ENCODE measurements at places on chromosomes 7 and 10. TPM values are rescaled to one million over a fixed set of nuclear protein-coding genes. Genes with fewer than 3 reads are reported as not detected.
A peak's percentile ranks its signal among the peaks of the same experiment; 100 is the strongest.

- DNase-seq: no peak
Observed at GRCh38 chr7:73382934-73383503, 50.6 kb upstream of the FZD9 start.

- DNase-seq: no peak
Observed at GRCh38 chr10:15370856-15371701, at the start of gene FAM171A1. TSS of gene FAM171A1 (minus strand) at chr10:15371289. CDS start at chr10:15371052, 237 bp downstream.

The TUBB8 gene
- 0.71 TPM for polyA plus RNA-seq

DNA sequence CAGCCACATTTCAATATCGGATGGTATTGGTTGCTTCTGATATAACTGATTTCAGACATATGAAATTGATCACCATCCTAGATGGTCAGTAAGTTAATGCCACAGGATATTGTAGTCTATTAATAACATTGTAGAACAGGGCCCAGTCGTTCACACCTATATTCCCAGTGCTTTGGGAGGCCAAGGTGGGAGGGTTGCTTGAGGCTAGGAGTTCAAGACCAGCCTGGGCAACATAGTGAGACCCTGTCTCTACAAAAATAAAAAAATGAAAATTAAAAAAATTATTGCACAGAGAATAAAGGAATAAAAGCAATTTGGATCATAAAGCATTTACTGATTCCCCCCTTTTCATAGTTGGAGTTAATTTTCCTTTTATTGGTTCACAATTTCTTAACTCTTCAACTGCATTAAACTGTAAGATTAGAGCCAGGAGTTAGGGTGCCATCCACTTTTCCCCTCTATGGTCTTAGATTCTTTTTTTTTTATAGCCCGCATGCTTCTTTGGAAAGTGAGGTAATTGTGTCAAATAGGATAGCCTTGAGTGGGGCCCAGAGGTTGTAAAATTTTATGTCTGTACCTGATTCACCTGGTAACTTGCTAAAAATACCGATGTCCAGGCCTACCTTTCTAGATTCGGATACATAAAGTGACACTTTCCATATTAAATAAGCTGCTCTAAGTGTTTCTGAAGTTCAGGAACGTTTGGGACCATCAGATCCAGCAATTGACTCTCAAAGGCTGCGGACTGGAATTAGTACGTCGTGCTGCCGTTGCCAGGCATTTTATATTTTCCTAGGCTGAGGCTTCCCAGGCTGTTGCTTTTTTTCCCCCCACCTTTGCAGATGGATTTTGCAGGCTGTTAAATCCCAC, 24.7 kb downstream of the ADK start:
- DNase-seq: no peak

The SVOPL gene
- polyA plus RNA-seq: 2.3 TPM

The ST8SIA6 gene
- 1.2 TPM for polyA plus RNA-seq

GRCh38 chr10:86355571-86356038, 11.0 kb downstream of the GRID1 start:
- DNase-seq: no peak

- no peak for DNase-seq
Observed at GRCh38 chr7:135991322-135991721, 14.2 kb upstream of the MTPN start.

The TDRD1 gene
- polyA plus RNA-seq: 0.04 TPM

DNA sequence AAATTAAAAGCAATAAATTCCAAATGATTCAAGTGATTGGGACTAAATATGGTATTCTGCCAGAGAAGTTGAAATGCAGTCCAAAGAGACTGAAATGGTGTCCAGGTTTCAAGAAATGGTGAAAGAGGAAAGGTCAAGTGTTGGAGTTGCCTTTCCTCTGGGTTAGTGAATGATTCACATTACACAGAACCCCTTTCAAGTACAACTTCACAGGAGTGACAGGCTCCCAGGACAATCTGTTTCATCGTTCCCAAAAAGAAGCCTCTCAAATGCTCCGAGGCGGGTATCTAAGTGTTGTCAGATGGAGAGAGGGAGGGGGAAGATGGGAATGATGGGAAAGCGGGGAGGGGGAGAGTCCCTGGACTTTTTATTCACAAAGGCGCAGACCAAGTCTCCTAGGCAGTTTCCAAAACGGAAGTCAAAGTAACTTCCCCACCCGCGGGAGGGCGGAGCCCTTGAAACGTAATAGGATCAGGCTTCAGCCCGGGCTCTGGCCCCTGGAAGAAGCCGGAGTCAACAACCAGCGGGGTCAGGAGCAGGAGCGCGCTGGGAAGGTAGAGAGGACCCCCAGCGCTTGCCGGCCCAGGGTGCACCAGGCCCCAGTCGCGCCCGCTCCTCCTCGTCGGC, 754 bp downstream of the SLC25A13 start:
- DNase-seq: peak; percentile 89

The TRIM56 gene
- 15.6 TPM for polyA plus RNA-seq

Data from right renal pelvis (tissue), 4 donors.